ENCODE measurements at places on chromosomes 13 and 19.

GRCh38 chr13:35500144-35500543, 23.7 kb upstream of the MAB21L1 start:
- DNase-seq, result no peak

DNA sequence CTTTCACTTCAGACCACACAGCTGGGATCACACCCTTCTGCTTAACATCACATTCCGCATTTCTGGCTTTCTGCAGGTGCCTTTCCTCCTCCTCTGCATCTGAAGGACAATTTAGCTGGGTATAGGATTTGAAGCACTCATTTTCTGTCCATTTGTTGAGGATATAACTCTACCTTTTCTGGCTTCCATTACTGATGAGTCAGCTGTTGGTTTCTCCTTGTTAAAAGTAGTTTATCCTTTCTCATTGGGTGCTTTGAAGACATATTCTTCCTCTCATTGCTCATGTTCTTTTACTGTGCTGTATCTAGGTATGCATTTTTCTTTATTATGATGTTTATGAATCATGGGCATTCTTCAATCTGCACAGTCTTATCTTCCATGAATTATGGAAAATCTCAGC, 199.3 kb upstream of the SOX1 start:
- no peak for DNase-seq

DNA sequence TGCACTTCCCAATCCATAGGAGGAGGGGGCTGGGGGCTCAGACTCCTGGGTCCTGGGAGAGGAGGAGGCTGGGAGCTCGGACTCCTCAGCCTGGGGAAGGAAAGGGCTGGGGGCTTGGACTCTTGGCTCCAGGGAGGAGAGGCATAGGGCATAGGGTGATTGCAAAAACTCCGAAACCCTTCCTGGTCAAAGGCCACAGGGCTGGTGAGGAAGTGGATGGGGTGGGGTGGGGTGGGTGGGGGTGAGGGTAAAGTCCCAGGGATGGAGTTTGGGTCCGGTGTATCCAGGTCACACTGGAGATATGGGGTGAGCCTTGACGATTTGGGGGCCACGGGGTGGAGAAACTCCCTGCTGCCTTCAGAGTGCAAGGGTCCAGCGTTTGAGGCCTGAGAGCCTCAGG, 2.8 kb downstream of the MYH14 start:
- DNase-seq, result no peak

DNA sequence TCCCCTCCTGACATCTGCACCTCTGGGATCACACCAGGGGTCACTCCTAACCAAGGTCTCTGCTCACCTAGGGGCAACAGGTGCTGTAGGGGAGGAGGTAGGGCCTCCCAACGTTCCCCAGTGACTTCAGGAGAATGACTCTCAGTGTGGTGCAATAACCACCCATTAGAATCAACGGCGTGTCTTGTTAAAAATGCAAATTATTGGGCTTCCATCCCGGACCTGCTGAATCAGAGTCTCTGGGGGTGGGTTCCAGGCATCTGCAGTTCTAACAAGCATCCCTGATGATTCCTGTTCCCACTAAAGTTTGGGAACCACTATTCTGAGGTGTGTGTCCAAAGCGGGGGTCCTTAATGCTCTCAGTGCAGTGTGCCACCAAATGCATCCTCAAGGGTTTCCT, 84.6 kb downstream of the CRYL1 start:
- no peak for DNase-seq

DNA sequence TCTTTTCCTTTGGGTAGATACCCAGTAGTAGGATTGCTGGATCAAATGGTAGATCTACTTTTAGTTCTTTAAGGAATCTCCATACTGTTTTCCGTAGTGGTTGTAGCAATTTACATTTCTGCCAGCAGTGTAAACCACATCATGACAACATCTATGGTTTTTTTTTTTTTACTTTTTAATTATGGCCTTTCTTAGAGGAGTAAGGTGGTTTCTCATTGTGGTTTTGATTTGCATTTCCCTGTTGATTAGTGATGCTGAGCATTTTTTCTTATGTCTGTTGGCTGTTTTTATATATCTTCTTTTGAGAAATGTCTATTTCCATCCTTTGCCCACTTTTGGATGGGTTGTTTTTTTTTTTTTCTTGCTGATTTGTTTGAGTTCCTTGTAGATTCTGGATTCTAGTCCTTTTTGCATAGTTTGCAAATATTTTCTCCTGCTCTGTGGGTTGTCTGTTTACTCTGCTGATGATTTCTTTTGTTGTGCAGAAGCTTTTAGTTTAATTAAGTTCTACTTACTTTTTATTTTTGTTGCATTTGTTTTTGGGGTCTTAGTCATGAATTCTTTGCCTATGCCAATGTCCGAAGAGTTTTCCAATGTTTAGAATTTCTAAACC, 38.8 kb downstream of the TDRD3 start:
- peak; percentile 2 for DNase-seq

DNA sequence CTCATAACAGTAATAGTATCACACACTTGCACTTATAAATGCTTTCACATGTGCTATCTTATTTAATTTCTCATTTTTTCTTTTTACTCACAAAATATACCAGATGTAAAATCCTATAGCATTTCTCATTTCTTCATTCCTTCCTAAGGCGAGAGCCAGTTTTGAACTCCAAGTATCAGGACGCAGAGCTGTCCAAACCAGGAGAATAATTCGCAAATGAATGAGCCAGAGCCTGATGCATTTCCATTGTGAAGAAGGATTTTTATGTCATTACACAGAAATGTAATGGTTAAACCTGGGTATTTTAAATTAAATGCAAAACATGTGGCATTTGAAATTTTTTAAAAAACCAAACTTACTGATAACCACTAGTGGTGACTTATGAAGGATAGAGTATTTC, 244.3 kb downstream of the RGCC start:
- no peak for DNase-seq

DNA sequence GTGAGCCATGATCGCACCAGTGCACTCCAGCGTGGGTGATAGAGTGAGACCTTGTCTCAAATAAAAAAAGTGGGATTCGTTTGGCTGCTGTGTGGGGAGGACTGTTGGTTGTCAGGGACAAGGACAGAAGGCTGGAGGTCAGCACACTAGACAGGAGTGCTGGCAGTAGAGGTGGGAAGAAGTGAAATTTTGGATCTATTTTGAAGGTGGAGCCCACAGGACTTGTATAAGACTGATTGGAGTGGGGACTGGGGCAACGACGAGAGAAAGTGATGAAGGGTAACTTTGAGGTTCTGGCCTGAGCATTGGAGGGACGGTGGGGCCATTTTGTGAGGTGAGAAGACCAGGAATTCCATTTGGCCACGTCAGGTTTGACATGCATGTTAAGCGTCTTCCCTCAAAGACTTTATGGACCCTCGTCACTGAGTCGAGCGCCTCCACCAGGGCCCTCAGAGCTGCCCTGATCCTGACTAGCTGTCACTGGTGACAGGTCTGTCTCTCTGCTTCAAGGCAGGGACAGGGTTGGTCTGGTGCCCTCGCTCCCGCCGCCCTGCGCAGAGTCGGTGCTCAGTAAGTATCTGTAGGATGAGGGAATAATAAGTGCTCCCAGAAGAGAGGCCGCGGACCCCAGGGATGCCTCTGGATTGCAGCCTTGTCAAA, 673 bp downstream of the CTU1 start:
- DNase-seq, result no peak
